ENCODE measurements at places on chromosomes 6 and 20.

GRCh38 chr6:161838306-161839035 is 564.6 kb upstream of the AGPAT4 start:
- H3K27ac ChIP-seq: no peak overlapping the region
- no peak overlapping the region for H3K4me3 ChIP-seq
- H3K36me3 ChIP-seq: no peaks in the 10 kb centered on the region
- DNase-seq: no peak

GRCh38 chr6:165844232-165844631 is 181.2 kb upstream of the PDE10A start:
- H3K36me3 ChIP-seq: no peaks in the 10 kb centered on the region
- H3K27ac ChIP-seq: no peak overlapping the region
- peaks cover 45% of the 10 kb centered on the region for H3K27me3 ChIP-seq
- no peak for DNase-seq
- peaks cover 16% of the 10 kb centered on the region for H3K4me1 ChIP-seq

DNA sequence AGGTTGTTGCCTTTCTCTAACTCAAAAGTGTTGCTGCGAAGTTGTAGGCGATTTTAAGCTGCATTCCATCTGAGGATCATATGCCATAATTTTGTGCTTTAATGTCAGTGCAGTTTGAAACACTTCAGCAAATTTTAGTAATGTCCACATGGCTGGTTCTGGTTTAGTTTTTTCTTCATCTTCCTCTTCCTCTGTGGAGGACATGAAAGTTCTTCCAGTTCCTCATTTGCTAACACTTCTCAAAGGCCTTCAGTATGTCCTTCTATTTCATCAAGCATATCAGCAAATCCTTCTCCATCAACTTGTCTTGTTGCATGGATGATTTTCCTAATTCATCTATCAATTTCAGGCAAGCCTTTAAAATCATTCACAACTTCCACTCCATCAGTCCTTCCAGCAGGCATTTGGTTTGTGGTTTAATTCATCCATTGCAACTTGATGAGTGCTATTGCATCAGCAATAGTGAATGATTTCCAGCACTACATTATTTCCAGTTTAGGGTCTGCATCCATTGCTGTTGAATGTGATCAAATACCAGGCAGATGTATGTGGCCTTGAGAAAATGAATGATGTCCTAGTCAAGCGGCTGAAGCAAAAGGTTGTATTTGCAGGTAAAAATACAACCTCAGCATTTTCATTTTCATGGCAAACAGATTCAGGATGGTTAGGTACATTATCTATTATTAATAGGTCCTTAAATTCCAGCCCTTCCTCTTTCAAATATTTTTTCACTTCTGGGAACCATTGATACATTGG is 20.2 kb downstream of the SHLD1 start:
- H3K36me3 ChIP-seq: peaks cover 7% of the 10 kb centered on the region
- DNase-seq: no peak
- H3K27me3 ChIP-seq: no peaks in the 10 kb centered on the region
- no peak overlapping the region for H3K4me3 ChIP-seq
- no peaks in the 10 kb centered on the region for H3K4me1 ChIP-seq
- no peak overlapping the region for H3K27ac ChIP-seq

DNA sequence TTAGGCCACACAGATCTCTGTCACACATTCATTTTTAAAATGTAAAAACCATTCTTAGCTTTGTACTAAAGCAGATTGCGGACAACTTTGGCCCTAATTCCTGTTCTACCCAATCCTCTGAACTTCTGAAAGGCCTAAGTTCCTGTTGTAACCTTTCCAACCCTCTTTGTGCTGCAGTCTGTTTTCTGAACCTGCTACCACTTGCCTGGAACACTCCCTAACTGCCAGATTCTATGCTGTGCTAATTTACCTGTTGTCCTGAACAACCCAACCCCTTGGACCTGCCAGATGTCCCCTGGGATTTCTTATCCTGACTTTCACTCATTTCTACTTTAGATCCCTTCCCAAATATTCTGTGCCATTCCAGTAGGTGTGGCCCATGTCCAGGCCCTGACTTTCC is 398.7 kb downstream of the ZFAND3 start:
- H3K36me3 ChIP-seq: no peaks in the 10 kb centered on the region
- no peaks in the 10 kb centered on the region for H3K27me3 ChIP-seq
- H3K4me1 ChIP-seq: peaks cover 19% of the 10 kb centered on the region
- peak overlapping the region; percentile 8 for H3K27ac ChIP-seq

DNA sequence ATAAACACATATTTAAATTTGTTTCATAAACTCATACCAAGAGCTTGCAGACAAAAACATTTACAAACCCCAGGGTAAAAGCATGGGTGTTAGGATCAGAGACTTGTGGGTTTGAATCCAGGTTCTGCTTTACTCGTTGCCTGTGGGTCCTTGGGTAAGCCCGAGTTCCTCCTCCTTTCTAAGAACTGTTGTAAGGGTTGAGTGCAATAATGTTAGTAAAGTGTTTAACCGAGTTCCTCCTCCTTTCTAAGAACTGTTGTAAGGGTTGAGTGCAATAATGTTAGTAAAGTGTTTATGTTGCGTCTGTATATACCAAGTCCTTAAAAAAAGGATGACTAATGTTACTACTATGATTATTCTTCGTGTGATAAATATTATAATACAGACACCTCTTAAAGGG is 18.7 kb downstream of the CCDC170 start:
- H3K27me3 ChIP-seq: no peaks in the 10 kb centered on the region
- H3K36me3 ChIP-seq: no peaks in the 10 kb centered on the region
- no peaks in the 10 kb centered on the region for H3K4me1 ChIP-seq

DNA sequence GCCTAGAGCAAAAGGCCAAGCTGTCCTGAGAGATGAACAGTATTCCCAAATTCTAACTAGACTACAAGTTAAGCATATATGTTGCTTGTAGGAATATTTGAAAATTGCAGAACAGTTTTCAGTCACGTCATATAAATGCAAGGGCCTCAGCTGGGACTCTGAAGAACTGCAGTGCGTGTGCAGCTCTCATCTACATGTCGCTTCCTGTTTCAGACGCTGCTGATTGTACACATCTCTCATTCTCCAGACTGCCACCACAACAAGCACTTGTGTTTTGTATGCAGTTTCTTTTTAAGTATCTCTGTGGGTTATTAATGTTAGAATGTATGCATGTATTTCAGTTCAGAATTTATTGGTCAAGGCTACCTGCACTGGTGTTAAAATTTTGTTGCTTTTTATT is 119.7 kb downstream of the MAP3K4 start:
- no peaks in the 10 kb centered on the region for H3K27me3 ChIP-seq
- no peak overlapping the region for H3K4me3 ChIP-seq
- H3K27ac ChIP-seq: no peak overlapping the region
- H3K4me1 ChIP-seq: no peaks in the 10 kb centered on the region
- H3K36me3 ChIP-seq: peaks cover 40% of the 10 kb centered on the region

- H3K4me1 ChIP-seq: peaks cover 5% of the 10 kb centered on the region
- H3K4me3 ChIP-seq: no peak overlapping the region
- no peak for DNase-seq
- H3K27me3 ChIP-seq: no peaks in the 10 kb centered on the region
- peaks cover 12% of the 10 kb centered on the region for H3K36me3 ChIP-seq
These were observed 29.1 kb upstream of the HDAC2 start for GRCh38 chr6:114000069-114000468.

- no peak overlapping the region for H3K4me3 ChIP-seq
- H3K27ac ChIP-seq: no peak overlapping the region
- peaks cover 3% of the 10 kb centered on the region for H3K4me1 ChIP-seq
- peaks cover 2% of the 10 kb centered on the region for H3K36me3 ChIP-seq
- H3K27me3 ChIP-seq: no peaks in the 10 kb centered on the region
These were observed 75.2 kb downstream of the MAP3K5 start for GRCh38 chr6:136716917-136717715.

GRCh38 chr20:5570031-5570430 is 180.2 kb upstream of the SHLD1 start:
- peaks cover 9% of the 10 kb centered on the region for H3K36me3 ChIP-seq
- no peak overlapping the region for H3K4me3 ChIP-seq
- no peaks in the 10 kb centered on the region for H3K27me3 ChIP-seq
- no peaks in the 10 kb centered on the region for H3K4me1 ChIP-seq
- no peak overlapping the region for H3K27ac ChIP-seq

GRCh38 chr20:8471465-8471864 is 339.4 kb downstream of the PLCB1 start:
- H3K4me3 ChIP-seq: no peak overlapping the region
- no peaks in the 10 kb centered on the region for H3K36me3 ChIP-seq
- no peak for DNase-seq

- H3K36me3 ChIP-seq: no peaks in the 10 kb centered on the region
- H3K4me1 ChIP-seq: peaks cover 5% of the 10 kb centered on the region
These were observed 122.0 kb upstream of the CARMIL1 start for GRCh38 chr6:25157183-25157582.

- H3K4me1 ChIP-seq: peaks cover 33% of the 10 kb centered on the region
- no peaks in the 10 kb centered on the region for H3K36me3 ChIP-seq
- H3K27ac ChIP-seq: peak overlapping the region; percentile 60
These were observed 393 bp downstream of the RUNX2 start for GRCh38 chr6:45328523-45328922.

DNA sequence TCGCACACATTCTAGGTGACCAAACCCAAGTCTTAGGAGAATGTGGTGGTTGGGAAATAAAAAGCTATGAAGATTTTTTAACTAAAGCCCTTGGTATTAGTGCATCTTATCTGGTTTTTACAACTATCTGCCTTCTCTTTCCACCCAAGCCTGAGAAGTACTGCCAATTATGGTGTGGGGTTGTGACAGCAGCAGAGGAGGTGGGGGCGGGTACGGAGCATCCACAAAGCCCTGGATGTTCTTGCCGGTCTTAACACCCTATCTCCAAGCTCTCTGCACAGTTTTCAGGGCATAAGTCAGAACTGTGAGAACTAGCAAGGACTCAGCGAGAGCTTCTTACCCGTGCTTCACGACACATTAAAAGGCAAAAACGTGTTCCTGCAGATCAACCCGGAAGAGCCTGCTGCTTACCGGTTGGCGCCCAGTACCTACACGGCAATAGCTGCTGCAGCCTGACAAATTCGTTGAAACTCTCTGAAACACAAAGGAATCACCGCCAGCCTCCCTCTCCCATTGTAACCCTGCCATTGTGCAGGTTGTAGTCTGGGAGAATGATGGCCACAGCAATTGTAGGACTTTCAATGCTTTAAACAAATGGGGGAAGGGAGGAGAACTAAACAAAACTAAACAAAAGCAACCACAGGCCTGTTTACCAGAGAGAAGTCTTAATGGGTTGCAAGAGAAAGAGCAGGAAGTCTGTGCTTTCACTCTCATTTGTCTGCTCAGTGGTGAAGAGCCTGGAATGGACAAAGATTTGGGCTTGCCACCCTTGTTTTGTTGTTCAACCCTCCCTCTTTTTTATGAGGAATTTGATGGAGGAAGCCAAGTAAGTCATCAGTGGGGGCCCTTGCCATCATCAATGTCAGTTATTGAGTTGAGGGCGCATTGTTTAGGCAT is 461.0 kb upstream of the JARID2 start:
- H3K36me3 ChIP-seq: no peaks in the 10 kb centered on the region
- no peak for DNase-seq
- peak overlapping the region; percentile 2 for H3K4me3 ChIP-seq
- H3K4me1 ChIP-seq: peaks cover 19% of the 10 kb centered on the region
- H3K27me3 ChIP-seq: no peaks in the 10 kb centered on the region
- H3K27ac ChIP-seq: peak overlapping the region; percentile 67

- H3K27ac ChIP-seq: no peak overlapping the region
- no peaks in the 10 kb centered on the region for H3K27me3 ChIP-seq
- H3K4me1 ChIP-seq: peaks cover 8% of the 10 kb centered on the region
- no peak overlapping the region for H3K4me3 ChIP-seq
- peaks cover 37% of the 10 kb centered on the region for H3K36me3 ChIP-seq
These were observed 178.6 kb upstream of the SCGN start for GRCh38 chr6:25473447-25473846.

DNA sequence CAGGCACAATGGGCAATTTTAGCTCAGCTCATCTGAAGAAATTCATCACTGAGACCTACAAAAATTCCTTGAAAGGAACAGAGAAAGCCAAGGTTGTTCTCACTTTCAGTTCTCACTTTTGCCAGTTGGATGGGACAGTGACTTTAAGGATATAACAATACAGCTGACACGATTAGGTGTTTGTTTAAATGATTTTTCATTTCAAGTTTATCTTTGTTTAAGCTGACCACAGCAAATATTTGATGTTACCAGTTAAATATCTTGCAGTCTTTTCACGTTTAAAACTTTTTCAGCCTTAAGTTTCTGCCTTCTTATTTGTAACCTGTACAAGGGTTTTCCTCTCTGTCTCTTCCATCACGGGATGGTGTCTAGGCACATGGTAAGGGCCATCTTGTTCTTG is 93.6 kb downstream of the PLCB1 start:
- H3K4me1 ChIP-seq: peaks cover 23% of the 10 kb centered on the region
- no peak for DNase-seq
- no peak overlapping the region for H3K27ac ChIP-seq
- no peaks in the 10 kb centered on the region for H3K27me3 ChIP-seq

DNA sequence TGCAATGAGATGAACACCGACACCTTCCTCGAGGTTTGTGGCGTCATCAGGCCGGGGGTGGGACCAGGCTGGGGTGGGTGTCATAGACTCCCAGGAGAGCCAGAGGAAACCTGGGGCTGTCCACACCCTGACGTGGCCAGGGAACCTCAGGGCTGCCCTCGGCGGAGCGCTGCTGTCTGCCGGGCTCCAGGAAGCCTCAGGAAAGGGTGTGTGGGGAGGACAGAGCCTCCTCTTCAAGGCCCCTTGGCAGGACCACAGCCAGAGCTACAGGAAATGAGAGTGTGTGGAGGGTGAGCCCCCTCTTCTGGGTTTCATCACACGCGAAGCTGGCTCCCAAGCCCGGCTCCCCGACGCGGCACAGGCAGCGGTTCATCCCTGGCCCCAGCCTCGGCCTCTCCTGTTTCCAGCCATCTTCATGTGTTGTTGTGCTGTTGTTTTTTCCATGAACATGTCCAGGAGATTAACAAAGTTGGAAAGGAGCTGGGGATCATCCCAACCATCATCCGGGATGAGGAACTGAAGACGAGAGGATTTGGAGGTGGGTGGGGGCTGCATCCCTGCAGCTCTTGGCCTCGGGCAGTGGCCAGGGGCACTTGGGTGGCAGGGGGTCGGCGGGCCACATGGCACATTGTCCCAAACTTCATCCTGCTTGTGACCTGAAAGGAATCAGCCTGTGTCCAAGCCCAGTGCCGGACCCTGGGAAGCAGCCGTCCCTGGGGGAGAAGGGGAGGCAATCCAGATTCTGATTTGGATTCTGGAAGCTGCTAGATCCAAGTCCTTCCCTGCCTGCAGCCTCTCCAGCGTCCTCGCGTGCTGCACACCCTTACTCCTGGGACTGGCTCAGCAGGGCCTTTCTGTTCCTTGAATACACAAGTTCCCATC is 6.4 kb downstream of the NPEPL1 start:
- DNase-seq: no peak
- H3K27ac ChIP-seq: no peak overlapping the region
- H3K4me3 ChIP-seq: no peak overlapping the region
- H3K36me3 ChIP-seq: peaks cover 20% of the 10 kb centered on the region
- no peaks in the 10 kb centered on the region for H3K4me1 ChIP-seq
- no peaks in the 10 kb centered on the region for H3K27me3 ChIP-seq

DNA sequence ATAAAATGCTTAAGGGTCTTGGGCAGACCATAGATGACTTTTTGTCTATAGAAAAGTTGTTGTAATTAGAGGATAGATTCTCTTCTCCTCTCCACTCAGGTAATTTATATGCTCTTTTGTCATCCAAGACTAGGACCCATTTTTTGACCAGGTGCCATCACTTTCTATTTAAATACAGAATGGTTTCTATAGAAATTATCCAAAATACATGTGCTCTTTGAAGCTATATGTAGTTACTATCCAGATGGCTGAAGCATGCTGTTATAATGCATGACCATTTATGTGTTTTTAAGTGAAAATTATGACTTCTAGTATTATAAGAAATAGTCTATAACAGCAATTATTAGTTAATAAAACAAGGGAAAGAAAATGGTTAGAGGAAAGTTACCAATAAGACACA is 3.0 kb upstream of the MLIP start:
- peaks cover 6% of the 10 kb centered on the region for H3K27me3 ChIP-seq
- H3K36me3 ChIP-seq: no peaks in the 10 kb centered on the region
- peaks cover 8% of the 10 kb centered on the region for H3K4me1 ChIP-seq
- no peak for DNase-seq
- H3K27ac ChIP-seq: no peak overlapping the region
